ENCODE measurements at places on chromosomes 12 and 14. TPM values are rescaled to one million over a fixed set of nuclear protein-coding genes. Genes with fewer than 3 reads are reported as not detected.

GRCh38 chr12:92010853-92011701 lies 134.6 kb downstream of the BTG1 start:
- no peak for DNase-seq

PTPN6 gene
- 17.8 TPM for total RNA-seq

GRCh38 chr14:104967386-104968152 lies 10.6 kb downstream of the AHNAK2 start:
- DNase-seq = no peak

ADCY4 gene
- 5.5 TPM for total RNA-seq

CLEC7A gene
- 1.2 TPM for total RNA-seq

TSHR gene
- 0.15 TPM for total RNA-seq
